ENCODE measurements at places on chromosomes 1 and 21.
A peak's percentile ranks its signal among the peaks of the same experiment; 100 is the strongest.

- no peak for DNase-seq
Measured at GRCh38 chr1:36143424-36143823, 5.9 kb downstream of the TRAPPC3 start.

DNA sequence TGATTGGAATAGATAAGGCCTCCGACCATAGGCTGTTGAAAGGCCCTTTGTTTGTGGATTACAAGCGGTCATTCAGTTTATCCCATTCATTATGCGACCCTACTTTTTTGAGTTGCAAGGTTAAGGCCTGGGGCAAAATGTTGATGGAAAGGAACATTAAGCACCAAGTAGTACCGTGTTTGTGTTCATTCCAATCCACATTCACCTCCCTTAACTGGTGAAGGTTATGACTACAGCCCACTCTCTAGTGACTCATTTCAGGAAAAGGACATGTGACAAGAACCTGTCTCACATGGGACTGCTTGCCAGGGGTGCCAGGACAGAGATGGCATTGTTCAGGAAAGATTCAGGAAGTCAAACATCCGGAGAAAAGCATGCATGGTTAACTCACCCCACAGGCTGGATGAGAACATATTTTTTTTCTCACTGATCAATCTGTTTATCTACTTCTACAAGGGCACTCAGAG lies 81.6 kb downstream of the CD58 start:
- no peak for DNase-seq

DNA sequence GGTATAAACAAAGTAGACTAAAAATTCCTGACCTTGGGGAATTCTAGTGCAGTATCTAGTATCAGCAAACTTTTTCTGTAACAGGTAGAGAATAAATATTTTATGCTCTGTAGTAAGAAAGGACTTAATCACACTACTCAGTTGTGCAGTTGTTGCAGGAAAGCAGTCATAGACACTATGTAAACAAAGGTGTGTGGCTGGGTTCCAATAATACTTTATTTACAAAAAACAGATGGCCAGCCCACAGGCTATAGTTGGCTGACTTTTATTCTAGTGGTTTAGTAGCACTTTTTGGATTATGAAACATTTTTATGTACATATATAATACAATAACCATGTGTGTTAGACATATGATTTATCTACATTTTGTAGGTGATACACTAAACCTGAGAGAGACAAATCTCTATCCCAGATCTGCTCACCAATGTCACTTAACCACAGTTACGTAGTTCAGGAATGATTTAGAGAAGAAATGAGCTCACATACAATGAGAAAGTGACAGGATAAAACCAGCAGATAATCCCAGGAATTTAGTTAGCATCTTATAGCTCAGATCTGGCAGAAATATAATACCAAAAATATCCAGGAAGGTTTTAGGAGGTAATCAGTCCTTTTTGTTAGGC lies 56.1 kb downstream of the MIER1 start:
- DNase-seq: peak; percentile 55

- DNase-seq: peak; percentile 34
Measured at GRCh38 chr1:43530483-43531106, at the start of gene PTPRF. PTPRF (plus strand) TSS chr1:43530883; CDS start chr1:43545076, 14,193 bp downstream.

DNA sequence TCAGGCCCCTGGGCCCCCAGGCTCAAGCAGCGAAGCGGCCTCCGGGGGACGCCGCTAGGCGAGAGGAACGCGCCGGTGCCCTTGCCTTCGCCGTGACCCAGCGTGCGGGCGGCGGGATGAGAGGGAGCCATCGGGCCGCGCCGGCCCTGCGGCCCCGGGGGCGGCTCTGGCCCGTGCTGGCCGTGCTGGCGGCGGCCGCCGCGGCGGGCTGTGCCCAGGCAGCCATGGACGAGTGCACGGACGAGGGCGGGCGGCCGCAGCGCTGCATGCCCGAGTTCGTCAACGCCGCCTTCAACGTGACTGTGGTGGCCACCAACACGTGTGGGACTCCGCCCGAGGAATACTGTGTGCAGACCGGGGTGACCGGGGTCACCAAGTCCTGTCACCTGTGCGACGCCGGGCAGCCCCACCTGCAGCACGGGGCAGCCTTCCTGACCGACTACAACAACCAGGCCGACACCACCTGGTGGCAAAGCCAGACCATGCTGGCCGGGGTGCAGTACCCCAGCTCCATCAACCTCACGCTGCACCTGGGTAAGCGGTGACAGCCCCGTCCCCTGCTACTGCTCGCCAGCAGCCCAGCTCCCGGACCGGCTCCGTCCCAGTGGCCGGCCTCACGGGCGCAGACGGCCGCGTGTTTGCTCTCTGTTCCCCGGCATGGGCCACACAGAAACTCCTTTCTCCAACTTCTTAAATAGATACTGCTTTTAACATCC lies 539 bp downstream of the LAMC1 start:
- no peak for DNase-seq

GRCh38 chr1:28378906-28379305 lies 9.4 kb downstream of the PHACTR4 start:
- DNase-seq: no peak

DNA sequence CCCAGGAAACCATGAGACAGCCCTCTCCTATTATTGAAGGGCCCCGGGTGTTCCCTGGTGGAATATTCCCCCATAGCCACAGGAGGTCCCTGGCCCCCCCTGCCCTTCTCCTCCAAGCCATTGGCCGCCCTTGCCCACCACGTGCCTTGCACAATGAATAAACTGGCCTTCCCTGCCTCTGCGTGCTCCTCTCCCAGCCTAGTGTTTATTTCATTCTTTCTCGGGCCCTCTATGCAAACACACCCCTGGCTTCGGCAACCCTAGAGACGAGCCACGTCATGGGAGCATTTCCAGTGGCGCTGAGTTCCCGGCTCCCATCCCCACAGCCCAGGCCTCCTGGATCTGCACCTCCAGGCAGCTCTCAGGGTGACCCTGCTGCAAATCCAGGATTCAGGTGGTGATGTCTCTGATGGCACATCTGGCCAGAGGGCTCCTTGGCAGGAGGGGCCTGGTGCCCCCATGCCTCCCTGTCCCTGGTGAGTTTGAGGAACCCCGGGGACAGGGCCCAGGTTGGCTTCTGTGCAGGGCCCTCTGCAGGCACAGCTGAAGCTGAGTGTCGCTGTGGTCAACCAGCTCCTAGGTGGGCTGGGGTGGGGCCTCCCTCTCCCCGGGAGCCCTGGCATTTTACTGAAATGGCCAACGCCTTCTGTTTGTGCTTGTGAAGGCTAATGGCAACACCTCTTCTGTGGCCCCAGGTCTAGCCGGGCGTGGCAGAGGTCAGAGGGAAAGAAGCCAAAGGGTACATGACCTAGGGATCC lies 6.2 kb downstream of the KRTAP10-12 start:
- DNase-seq: no peak

GRCh38 chr1:200550367-200550766 lies 70.2 kb downstream of the KIF14 start:
- DNase-seq: no peak

DNA sequence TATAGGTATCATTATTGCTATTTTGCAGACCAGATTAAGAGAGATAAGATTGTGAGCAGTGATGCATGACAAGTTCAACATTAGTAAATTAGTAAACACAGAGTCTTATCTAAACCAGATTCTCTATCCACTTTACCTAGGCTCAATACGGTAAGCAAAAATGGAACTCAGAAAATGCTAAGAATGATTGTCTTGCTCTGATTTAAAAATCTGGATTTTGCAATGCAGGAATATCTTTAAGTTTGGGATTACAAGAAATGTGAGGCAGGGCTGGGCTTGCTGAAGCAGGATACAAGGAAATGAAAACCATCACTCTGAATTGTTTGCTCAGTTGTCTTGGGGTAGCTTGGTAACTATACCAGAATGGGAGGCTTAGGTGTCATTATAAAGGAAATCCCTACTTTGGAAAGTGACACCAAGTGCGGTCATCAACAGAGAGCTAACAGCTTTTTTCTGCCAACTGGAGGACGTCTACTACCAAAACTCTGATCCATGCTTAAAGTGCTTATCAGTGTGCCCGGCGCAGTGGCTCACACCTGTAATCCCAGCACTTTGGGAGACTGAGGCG lies 332.7 kb upstream of the RUNX1 start:
- no peak for DNase-seq

- no peak for DNase-seq
Measured at GRCh38 chr1:167668108-167668507, 38.1 kb downstream of the RCSD1 start.

DNA sequence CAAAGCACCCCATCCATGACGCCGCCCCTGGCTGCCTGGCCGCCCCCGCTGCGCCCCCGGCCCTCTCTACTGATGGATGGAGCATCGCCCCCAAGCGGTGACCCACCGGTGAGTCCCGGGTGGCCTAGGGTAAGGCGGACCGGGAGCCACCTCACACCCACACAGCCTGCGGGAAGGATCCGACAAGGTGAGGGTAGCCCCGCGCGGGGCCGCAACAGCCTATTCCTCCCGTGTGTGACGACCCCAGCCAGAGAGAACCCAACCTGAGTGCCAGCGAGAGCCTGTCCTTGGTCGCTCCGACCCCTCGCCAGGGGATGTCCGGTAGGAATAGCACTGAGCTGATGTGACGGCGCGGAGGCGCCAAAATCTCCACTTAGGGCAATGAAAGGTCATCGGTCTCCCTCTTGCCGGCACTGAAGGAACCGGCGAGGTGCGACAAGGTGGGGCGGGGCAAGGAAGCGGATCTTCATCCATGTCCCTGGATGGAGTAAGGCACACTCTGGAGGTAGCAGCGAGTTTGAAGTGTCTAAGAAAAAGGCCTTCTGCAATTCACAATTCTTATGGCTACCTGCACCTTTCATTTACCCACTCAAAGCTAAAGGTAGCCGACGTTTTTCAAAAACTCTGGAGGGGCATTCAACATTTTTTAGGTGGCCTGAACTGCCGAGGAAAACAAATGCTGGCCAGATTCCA lies 19.7 kb upstream of the CHIA start:
- DNase-seq: no peak

- no peak for DNase-seq
Measured at GRCh38 chr1:161718559-161719324, 2.6 kb upstream of the FCRLB start.

- peak; percentile 10 for DNase-seq
Measured at GRCh38 chr1:114154146-114154962, 685 bp upstream of the SYT6 start.

DNA sequence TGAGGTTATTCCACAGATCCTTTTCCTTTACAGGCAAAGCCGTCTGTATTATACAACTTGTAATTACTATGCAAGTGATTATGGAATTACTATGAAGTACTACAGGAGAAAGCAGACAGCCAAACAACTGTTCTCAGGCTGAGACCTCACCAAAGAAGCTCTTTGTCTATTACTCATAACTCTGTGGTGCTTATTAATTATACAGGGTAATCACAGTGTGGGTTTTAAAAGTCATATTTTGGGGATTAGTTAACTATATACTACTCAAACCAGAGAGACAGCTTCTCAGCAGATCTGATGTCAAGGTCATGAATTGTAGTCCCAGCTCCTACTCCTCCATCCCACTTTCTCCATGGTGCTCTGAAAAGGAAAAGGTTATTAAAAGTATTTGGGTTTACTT lies 49.6 kb downstream of the CTTNBP2NL start:
- no peak for DNase-seq

DNA sequence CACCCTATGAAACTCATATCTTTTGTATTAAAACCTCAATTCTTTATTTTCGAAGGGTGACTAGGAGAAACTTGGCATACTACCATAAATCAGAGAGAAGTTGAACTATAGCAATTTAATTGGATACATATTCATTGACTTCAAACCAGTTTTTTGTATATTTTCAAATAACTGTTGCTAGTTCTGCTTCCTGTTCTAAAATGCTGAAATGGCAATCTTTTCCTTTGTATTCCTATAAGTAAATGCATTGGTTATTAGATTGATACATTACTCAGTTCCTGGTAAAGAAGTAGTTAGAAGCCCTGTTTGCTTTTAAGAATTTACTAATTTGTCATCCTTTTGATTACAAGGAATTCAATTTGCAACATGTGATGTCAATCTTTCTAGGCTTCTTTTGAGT lies 200.0 kb downstream of the DISC1 start:
- DNase-seq: no peak

DNA sequence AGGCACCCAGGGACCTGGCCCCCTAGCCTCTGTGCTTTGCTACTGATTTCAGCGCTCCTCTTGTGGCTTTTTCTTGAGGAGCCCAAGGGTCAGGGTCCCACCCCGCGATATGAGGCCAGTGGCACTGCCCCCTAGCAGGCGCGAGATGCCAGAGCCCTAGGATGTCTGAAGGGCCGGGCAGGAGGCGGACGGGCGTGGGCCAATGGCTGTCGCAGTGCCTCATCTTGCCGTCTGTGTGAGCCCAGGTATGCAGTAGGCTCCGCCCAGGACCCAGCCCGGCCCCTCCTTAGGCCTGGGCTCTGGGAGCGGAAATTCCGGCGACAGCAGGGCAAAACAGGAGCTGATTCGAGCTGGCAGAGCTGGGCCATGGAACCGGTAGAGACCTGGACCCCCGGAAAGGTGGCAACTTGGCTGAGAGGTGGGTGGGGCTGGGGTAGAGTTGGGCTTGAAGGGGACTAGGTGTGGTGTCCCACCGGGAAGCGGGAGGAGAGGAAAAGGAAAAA lies at the start of gene CNKSR1:
Gene CNKSR1 (plus strand): TSS at position 310 of the 503 bp plus-strand sequence. CDS start 57 bp downstream, at position 367.
- no peak for DNase-seq

GRCh38 chr1:96416701-96417444 lies 304.7 kb upstream of the PTBP2 start:
- DNase-seq: no peak

DNA sequence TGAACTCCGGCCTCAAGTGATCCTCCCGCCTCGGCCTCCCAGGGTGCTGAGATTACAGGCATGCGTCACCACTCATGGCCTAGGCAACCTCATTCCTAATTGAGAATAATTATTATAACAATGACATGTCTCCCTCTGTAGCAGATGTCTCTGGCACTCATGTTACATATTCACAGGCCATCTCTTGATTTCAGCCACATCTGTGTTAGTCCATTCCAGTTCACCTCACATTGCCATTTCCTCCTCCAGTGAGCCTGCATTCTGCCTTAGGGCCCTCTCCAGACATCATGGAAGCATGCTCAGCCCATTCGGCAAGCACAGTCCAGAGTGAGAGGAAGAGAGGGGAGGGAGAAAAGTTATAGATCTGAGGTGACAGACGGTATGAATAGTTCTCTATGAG lies 32.5 kb downstream of the CDKN2C start:
- no peak for DNase-seq

DNA sequence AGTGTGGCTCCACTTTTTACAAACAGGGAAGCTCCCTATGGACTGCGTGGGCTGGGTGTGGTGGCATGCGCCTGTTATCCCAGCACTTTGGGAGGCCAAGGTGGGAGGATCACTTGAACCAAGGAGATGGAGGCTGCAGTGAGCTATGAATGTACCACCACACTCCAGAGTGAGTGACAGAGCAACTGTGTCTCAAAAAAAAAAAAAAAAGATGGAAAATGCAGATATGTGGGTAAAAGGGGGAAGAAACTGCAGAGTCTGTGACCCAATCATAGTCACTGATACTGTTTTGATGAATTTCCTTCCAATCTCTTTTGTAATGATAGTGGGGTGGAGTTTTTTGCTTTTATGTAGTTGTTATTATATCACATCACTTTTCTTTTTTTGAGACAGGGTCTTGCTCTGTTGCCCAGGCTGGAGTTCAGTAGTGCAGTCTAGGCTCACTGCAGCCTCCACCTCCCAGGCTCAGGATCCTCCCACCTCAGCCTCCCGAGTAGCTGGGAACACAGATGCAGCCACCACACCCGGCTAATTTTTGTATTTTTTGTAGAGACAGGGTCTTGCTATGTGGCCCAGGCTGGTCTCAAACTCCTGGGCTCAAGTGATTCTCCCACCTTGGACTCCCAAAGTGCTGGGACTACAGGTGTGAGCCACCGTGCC lies 8.7 kb upstream of the TRAPPC10 start:
- no peak for DNase-seq

Data from fibroblast of gingiva (primary cell).